ENCODE measurements at places on chromosomes 5 and 9. TPM values are rescaled to one million over a fixed set of nuclear protein-coding genes. Genes with fewer than 3 reads are reported as not detected.

The SPATA31A6 gene
- not detected for total RNA-seq

The GHR gene
- total RNA-seq: 15.3 TPM

The F2RL2 gene
- 1.4 TPM for total RNA-seq

The SEMA5A gene
- 23.9 TPM for total RNA-seq

The SHOC1 gene
- total RNA-seq: not detected

The RNF180 gene
- 27.9 TPM for total RNA-seq

The DTWD2 gene
- total RNA-seq: 10.8 TPM

The CEP72 gene
- total RNA-seq: 1.2 TPM

The FYB1 gene
- total RNA-seq: 6.5 TPM

The UNC5A gene
- total RNA-seq: 0.62 TPM

The ZDHHC11 gene
- 66.1 TPM for total RNA-seq

The SCGB3A2 gene
- 0.95 TPM for total RNA-seq

The FGF18 gene
- total RNA-seq: 4.3 TPM

The VLDLR gene
- 114 TPM for total RNA-seq

The NRARP gene
- 4.5 TPM for total RNA-seq

The PCDHGB3 gene
- total RNA-seq: 5.5 TPM

The NRG2 gene
- total RNA-seq: 1.1 TPM

The ARID3C gene
- not detected for total RNA-seq

The PFN3 gene
- not detected for total RNA-seq

The PGM5 gene
- 342 TPM for total RNA-seq

The TAF11L10 gene
- total RNA-seq: not detected

The NTNG2 gene
- total RNA-seq: 27.4 TPM

The PIP5KL1 gene
- total RNA-seq: not detected
